ENCODE measurements at places on chromosomes 13 and 19.

DNA sequence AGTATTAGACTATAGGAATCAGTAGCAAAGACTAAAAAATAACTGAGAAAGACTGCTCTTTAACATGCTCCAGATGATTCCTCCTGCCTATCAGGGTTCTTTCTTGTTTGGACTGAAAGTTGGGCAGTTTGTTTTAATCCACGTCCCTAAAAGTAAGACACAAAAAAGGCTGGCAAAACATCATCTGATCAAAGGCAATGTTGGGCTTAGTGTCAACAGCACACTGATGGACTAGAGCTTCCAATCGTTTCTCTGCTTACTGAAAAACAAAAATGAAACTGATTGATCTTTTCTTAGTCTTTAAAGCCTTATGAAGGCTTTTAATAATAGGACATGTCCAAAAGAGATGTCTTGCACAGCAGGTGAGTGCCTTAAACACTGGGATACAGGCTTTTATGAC is 1567.9 kb upstream of the PRR20A start:
- no peak overlapping the region for H3K4me3 ChIP-seq
- H3K4me1 ChIP-seq: no peaks in the 10 kb centered on the region
- no peaks in the 10 kb centered on the region for H3K36me3 ChIP-seq
- H3K27ac ChIP-seq: no peak overlapping the region

- peaks cover 18% of the 10 kb centered on the region for H3K4me1 ChIP-seq
- no peak for DNase-seq
- H3K27me3 ChIP-seq: no peaks in the 10 kb centered on the region
- H3K36me3 ChIP-seq: peaks cover 17% of the 10 kb centered on the region
- H3K4me3 ChIP-seq: no peak overlapping the region
Observed at GRCh38 chr19:38324431-38324830, 4.8 kb downstream of the KCNK6 start.

- H3K27me3 ChIP-seq: no peaks in the 10 kb centered on the region
- H3K4me1 ChIP-seq: no peaks in the 10 kb centered on the region
Observed at GRCh38 chr13:48873081-48873480, 102.6 kb upstream of the FNDC3A start.

DNA sequence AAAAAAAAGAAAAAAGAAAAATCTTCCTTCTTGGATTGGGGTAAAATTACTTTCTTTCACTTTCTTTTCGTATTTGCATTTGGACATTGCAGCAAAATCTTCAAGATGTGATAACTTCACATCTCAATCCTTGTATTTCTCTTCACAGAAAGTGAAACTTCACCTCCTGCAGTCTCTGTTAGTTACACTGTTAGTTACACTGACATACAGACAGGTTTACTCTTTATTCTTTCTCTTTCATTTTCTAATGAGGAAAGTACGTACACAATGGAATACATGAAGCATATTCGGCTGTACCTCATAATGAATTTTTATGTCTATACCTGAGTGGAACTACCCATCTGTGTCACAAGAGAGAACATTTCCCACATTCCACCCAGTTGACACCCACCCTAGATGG is 459.1 kb upstream of the GPC6 start:
- H3K36me3 ChIP-seq: no peaks in the 10 kb centered on the region
- no peaks in the 10 kb centered on the region for H3K27me3 ChIP-seq
- H3K27ac ChIP-seq: no peak overlapping the region
- no peak for DNase-seq

- no peaks in the 10 kb centered on the region for H3K36me3 ChIP-seq
- peaks cover 14% of the 10 kb centered on the region for H3K4me1 ChIP-seq
- no peak overlapping the region for H3K27ac ChIP-seq
Observed at GRCh38 chr13:110874508-110874960, 40.3 kb downstream of the ANKRD10 start.

GRCh38 chr13:113293686-113294085 is 3.4 kb upstream of the LAMP1 start:
- no peaks in the 10 kb centered on the region for H3K36me3 ChIP-seq
- H3K4me1 ChIP-seq: peaks cover 32% of the 10 kb centered on the region
- no peak for DNase-seq

DNA sequence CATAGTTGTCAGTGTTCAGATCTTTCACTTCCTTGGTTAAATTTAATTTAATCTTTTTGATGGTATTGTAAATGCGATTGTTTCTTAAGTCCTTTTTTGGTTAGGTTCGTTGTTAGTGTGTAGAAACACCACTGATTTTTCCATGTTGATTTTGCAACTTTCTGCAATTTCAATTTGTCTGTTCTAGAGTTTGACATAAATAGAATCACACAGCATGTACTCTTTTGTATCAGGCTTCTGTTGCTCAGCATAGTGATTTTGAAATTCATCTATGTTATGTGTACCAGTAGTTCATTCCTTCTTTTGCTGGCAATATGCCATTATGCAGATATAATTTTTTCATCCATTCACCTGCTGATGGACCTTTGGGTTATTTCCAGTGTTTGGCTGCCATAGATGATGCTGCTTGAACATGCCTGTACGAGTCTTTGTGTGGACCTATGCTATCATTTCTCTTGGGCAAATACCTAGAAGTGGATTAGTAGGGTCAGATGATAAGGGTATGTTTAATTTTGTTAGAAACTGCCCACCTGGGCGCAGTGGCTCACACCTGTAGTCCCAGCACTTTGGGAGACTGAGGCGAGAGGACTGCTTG is 33.1 kb downstream of the BICRA start:
- no peak overlapping the region for H3K27ac ChIP-seq
- no peak overlapping the region for H3K4me3 ChIP-seq
- no peaks in the 10 kb centered on the region for H3K4me1 ChIP-seq
- DNase-seq: no peak
- no peaks in the 10 kb centered on the region for H3K27me3 ChIP-seq

GRCh38 chr19:40006273-40006691 is 9.4 kb downstream of the ZNF546 start:
- no peak overlapping the region for H3K27ac ChIP-seq
- no peaks in the 10 kb centered on the region for H3K4me1 ChIP-seq
- no peaks in the 10 kb centered on the region for H3K27me3 ChIP-seq
- H3K4me3 ChIP-seq: no peak overlapping the region

DNA sequence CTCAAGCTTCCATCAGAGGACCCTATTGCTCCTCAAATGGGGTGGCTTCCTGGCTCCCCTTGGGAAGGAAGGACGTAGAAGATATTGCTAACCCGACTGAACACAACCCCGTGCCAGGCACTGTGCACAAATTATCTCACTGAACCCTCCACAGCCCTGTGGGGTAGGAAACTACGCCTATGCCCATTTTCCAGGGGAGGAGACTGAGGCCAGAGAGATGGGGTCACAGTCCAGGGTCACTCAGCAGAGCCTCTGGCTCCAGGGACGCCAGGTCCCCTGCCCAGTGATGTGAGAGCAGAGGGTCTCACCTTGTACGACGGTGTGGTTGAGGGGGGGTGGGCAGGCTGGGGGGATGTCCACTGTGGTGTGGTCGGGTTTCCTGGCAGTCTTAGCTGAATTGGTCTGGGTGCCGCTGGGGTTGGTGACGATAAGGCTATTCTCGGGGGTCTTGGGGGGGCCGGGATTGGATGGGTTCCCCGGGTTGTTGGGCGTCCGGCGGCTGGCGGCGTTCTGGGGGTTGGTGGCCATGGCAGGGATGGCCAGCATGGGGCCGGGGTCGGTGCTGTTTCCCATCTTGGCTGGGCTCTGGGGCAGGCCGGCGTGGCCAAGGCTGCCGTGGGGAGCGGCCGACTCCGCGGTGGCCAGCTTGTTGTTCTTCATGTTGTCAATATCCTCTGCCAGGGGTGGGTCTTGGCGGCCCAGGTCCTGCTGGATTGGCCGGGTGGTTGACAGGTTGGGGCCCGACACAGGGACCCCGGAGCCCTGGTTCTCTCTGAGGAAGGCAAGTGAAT is 136.2 kb downstream of the IER2 start:
- no peak overlapping the region for H3K27ac ChIP-seq
- no peak overlapping the region for H3K4me3 ChIP-seq
- no peaks in the 10 kb centered on the region for H3K27me3 ChIP-seq
- H3K4me1 ChIP-seq: no peaks in the 10 kb centered on the region

GRCh38 chr13:46647512-46648065 is 94.6 kb downstream of the LRCH1 start:
- no peaks in the 10 kb centered on the region for H3K4me1 ChIP-seq
- H3K27me3 ChIP-seq: no peaks in the 10 kb centered on the region
- H3K4me3 ChIP-seq: no peak overlapping the region
- no peak overlapping the region for H3K27ac ChIP-seq
- no peak for DNase-seq

DNA sequence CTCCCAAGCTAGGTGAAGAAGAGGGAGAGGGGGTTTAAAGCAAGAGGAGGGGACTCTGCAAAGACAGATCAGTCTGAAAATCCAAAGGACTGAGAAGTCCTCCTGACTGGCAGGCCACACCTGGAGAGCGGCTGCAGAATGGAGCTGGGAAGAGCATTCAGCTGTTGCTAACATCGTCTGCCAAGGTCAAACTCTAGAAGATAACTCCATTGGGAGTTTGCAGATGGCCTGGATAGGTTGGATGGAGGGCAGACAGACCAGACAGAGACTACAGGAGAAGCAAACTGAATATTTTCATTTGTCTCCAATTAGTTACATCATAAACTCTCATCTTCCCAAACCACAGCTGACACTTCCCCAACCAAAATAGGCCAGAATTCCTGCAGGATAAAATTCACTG is 19.9 kb upstream of the SHISA2 start:
- no peak overlapping the region for H3K4me3 ChIP-seq
- no peaks in the 10 kb centered on the region for H3K4me1 ChIP-seq
- no peaks in the 10 kb centered on the region for H3K36me3 ChIP-seq
- DNase-seq: no peak

DNA sequence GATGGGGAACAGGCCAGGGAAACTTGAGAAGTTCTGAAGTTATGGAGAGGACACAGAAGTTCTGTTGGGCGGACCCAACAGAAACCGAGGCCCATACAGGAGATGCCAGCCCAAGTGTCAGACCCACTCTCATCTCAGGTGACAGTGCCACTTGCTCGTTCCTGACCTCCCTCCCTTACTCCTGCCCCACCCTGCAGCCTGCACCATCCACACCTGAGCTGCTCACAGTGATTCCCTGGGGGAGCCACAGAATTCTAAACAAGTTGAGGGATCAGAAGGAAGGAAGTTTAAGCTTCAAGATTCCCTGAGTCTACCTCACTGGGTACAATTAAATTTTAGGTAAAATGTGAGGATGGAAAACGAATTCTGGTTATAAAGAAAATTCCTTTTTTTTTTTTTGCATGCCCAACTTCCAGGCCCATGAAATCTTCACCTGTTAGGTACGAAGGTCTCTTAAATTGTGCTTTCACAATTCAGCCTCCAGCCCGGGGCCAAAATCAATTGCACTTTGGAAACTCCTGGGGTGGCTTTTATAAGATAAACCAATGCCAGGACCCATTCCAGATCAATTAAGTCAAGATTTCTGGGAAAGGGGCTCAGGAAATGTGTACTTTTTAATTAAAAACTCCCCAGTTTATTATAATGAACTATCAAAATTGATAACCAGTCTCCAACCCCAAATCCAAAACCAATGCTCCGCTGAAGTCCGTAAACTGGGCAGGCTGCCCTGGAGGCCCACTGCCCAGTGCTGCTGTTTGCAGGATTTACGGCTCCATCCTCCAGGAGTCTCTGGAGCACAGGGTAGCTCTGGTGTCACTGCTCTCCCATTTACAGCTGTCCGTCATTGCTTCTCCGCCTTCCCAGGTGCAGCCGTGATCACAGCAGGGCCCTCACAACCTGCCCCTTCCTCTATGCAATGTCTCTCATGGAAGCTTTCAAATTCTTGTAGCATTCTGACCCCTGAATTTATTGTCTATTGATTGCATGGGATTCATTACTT is 643.5 kb downstream of the UQCRFS1 start:
- H3K36me3 ChIP-seq: no peaks in the 10 kb centered on the region
- DNase-seq: no peak
- H3K4me1 ChIP-seq: no peaks in the 10 kb centered on the region
- H3K27ac ChIP-seq: no peak overlapping the region
- no peak overlapping the region for H3K4me3 ChIP-seq

GRCh38 chr19:4539693-4540581 is at the start of gene LRG1:
Gene LRG1 (minus strand): TSS chr19:4540036. CDS start chr19:4540013, 23 bp downstream.
- H3K27ac ChIP-seq: no peak within 1 kb of the TSS
- no peak for DNase-seq
- no peak within 1 kb of the TSS for H3K4me3 ChIP-seq

- H3K27me3 ChIP-seq: no peaks in the 10 kb centered on the region
- no peak for DNase-seq
- no peak overlapping the region for H3K27ac ChIP-seq
- no peaks in the 10 kb centered on the region for H3K4me1 ChIP-seq
- no peak overlapping the region for H3K4me3 ChIP-seq
Observed at GRCh38 chr13:77048681-77049080, 21.7 kb upstream of the FBXL3 start.

GRCh38 chr13:41150058-41150457 is 17.5 kb upstream of the KBTBD6 start:
- H3K27ac ChIP-seq: no peak overlapping the region
- no peak overlapping the region for H3K4me3 ChIP-seq
- H3K27me3 ChIP-seq: no peaks in the 10 kb centered on the region
- H3K36me3 ChIP-seq: no peaks in the 10 kb centered on the region
- DNase-seq: no peak
